ENCODE measurements at places on chromosomes 7 and 10.

- no peak for DNase-seq
Observed at GRCh38 chr10:37679465-37679864, 177.9 kb downstream of the ZNF248 start.

GRCh38 chr10:103079100-103079499, 114.0 kb downstream of the NT5C2 start:
- DNase-seq: no peak

GRCh38 chr10:35460852-35461460, 124.6 kb downstream of the CCNY start:
- DNase-seq: no peak

DNA sequence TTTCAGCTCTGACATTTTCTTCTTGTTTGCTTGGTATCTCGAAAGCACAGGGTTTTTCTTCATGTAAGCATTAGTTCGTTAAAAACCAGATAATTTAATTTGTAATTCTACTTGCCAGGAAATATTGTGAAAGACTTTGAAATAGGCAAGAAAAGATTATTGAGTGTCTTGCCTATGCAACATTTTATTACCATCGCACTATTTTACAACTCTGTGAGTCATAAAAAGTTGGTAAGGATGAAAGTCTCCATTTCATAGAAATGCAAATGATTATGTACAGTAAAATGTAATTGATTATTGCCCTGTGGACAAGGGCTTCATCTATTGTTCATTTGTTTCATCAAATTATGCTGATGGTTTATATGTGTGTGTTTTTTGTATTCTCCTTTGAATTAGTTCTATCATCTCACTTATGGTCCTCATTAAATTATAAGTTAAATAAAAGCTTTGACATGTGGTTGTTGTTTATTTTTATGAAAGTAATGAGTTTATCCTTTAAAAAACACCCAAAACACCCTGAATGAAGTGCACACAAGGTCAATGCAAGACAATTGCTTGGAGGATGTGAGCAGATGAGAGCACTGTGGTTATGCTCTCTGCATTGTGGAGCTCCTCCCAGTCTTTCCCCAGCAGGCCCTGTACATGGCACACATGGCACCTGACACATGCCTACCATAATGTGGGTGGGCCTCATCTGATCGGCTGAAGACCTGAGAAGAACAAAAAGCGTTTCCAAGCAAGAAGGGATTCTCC, 230.8 kb downstream of the CXCL12 start:
- no peak for DNase-seq

DNA sequence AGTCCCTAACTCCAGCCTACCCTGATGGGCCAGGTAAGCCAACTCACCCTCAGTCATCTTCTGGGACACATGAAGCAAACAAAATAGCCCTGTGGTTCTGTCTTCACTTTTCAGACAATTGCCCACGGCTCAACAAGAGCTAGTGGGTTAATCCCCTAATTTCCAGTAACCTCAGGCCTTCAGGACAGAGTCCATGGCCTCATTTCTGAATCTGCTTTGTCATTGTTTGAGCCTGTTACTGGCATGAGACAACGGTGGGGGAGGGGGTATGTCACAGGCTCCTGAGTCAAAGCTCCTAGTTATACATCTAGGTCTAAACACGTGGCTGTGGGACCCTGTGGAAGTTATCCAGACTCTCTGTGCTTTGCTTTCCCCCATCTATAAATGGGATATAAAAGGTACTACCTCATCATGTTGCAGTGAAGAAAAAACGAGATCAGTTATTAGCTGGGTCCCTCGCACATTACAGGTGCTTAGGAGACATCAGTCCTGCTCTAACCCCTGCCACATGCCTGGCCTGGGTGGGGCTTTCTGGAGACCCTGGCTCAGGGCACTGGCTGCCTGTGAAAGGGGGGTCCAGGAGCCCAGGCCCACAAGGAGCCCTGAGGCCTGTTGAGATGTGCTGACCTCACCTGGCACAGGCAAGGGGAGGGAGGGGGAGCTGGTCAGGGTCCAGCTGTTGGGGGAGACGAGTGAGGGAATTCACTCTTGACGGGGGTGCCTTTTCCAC, 16.5 kb downstream of the MAT1A start:
- no peak for DNase-seq

All from left kidney (tissue), 8 donors.